Hepatocyte (in vitro differentiated cells): ENCODE measurements at places on chromosomes 16 and 17. TPM values are rescaled to one million over a fixed set of nuclear protein-coding genes. Genes with fewer than 3 reads are reported as not detected.

The GRB2 gene
- total RNA-seq: 90.6 and 101 TPM in 2 replicates

The ABCC12 gene
- not detected in 2 replicates for total RNA-seq

GRCh38 chr16:88730632-88731607 lies 24.6 kb downstream of the CTU2 start:
- DNase-seq: no peak

GRCh38 chr16:50719401-50720337 lies 22.2 kb upstream of the CYLD start:
- peak; percentile 70 for DNase-seq

DNA sequence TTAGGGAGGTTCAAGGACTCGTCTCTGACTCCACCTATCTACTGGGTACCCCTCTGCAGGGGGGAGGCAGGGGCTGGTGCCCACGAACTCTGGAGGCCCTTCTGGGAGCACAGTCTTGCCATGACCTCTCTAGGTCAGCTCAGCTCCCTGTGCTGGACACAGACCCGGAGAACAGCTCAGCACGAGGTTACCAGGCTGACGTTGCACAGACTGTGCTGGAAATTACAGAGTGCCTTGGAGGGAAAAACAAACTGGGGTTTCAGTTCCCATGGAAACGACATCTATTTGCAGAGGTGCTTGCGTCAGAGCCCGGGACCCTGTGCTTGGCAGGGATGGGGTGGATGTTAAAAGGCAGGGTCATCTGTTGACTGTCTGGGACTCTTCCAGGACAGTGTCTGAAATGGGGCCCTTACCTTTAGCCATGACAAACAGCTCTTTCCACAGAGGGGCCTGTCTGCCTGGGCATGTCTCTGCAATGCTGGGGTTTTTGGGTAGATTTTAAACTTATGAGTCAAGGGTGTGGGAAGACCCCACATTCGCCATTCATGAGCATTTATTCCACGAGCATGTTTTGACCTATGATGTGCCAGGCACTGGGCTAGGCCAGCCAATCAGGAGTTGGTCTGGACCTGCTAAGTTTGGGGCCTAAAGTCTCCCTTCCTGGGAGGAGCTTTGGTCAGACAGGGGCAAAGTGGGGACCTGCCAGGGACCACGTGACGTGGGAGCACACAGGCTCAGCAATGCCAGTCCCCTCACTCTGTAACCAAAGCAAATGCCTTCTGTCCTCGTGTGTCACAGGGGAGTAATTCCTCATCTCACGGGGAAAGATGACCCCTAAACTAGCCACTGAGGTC lies 22.5 kb downstream of the CCR7 start:
- peak; percentile 86 for DNase-seq

GRCh38 chr17:44503147-44504029 lies at the start of gene GPATCH8:
Gene GPATCH8, minus strand, starts transcription at chr17:44503406. Its CDS starts 36 bp downstream, at chr17:44503370.
- peak; percentile 97 for DNase-seq

DNA sequence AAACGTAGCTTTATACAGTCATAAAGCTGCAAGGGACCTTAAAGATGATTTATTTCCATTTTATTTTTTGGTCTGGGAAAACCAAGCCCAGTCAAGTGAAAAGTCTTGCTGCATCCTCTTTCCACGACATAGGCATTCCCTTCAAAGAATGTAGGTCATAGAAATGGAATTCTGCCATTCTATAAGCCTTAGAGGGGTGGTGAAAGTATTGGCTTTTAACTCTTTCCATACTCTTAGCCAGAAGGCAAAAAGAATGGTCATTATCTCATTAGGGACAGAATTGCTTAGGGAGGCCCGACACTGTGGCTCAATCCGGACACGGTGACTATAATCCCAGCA lies 7.9 kb upstream of the MSL1 start:
- DNase-seq: no peak

DNA sequence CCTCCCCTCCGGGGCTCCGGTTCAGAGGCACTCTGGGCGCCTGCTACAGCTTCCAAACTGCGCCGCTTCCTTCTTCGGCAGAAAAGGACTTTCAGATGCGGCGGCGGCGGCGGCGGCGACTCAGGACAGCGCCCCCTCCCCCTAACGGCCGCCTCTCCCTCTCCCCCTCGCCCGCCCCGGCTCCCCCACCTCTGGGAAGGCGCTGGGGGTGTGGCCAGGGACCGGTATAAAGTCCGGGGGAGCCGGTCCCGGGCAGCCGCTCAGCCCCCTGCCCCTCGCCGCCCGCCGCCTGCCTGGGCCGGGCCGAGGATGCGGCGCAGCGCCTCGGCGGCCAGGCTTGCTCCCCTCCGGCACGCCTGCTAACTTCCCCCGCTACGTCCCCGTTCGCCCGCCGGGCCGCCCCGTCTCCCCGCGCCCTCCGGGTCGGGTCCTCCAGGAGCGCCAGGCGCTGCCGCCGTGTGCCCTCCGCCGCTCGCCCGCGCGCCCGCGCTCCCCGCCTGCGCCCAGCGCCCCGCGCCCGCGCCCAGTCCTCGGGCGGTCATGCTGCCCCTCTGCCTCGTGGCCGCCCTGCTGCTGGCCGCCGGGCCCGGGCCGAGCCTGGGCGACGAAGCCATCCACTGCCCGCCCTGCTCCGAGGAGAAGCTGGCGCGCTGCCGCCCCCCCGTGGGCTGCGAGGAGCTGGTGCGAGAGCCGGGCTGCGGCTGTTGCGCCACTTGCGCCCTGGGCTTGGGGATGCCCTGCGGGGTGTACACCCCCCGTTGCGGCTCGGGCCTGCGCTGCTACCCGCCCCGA lies at the start of gene IGFBP4:
Gene IGFBP4 (plus strand): TSS at position 255 of the 792 bp plus-strand sequence. CDS start 286 bp downstream, at position 541.
- DNase-seq: peak; percentile 90

DNA sequence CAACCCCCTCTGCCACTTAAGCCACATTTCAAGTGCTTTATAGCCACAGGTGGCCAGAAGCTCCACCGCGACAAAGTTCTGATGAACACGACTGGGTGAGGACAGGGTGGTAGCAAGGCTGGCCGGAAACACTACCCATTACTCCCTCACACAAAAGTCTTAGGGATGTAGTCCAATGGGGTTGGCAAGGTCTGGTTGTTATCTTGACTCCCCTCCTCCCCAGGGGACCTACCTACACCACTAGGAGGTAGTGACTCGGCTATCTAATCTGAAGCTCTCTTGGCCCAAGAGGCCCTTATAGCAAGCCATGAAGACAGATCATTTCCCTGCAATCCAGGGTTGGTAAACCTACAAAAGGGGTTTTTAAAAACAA lies 8.4 kb downstream of the LITAFD start:
- no peak for DNase-seq
